CD8-positive, alpha-beta T cell (primary cell): ENCODE measurements at places on chromosomes 13 and 19.

DNA sequence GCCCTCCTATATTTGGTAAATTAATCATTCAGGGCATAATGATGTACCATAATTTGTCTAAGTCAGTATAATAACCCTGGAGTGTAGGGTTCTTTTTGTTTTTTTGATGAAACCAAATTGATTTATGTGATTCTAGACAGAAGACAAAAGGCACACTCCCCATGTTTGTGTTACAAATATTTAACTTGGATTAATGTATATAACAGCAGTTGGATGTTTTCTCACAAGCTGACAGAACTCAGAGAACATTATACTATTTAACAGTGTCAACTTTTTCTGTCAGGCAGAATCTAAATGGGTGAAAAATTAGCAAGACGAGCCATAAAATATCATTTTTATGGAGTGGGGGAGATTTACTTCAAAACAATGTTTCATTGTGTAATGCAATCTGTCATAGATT, 15.2 kb downstream of the CBY2 start:
- DNase-seq: no peak

DNA sequence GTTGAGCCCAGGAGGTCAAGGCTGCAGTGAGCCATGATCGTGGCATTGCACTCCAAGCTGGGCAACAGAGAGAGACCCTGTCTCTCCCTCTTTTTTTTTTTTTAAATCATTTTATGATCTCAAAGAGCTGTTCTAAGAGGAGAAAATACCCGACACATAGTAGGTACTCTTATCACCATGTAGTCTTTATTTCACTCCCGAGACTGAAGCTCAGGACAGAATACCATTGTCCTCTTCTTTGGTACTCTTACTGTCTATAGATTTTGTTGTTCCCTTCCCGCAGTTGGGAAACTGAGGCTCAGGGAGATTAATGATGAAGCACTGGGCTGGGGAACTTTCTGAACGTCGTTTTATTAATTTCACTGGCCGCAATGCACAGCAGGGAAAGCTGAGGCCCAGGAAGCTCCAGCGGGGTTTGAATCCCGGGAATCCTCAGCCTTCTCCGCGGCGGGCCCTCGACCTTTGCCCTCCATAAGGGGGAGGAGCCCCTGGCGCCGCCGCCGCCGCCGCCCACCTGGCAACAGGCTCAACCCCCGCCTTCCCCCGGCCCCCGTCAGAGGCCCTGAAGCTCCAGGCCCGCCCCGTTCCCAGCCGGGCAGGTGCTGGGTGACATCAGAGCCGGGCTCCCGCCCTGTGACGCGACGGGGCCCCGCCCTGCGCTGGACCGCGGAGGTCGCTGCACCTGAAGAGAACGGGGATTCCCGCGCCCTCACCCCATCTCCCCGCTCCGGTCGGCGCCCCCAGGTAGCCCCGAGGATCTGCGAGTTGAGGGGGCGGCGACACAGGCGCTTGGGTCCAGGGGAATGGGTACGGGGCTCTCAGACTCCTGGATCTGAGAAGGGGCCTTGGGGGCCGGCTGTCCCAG, 1.6 kb downstream of the MYH14 start:
- no peak for DNase-seq

- DNase-seq: no peak
Measured at GRCh38 chr13:110225609-110226574, 81.1 kb downstream of the COL4A1 start.

- no peak for DNase-seq
Measured at GRCh38 chr19:40604171-40604646, 3.0 kb downstream of the LTBP4 start.

- DNase-seq: no peak
Measured at GRCh38 chr19:43575955-43576878, 616 bp downstream of the PINLYP start.

- no peak for DNase-seq
Measured at GRCh38 chr13:53250272-53250875, 221.8 kb downstream of the OLFM4 start.

- DNase-seq: no peak
Measured at GRCh38 chr19:1046836-1047695, 7.2 kb downstream of the ABCA7 start.

- no peak for DNase-seq
Measured at GRCh38 chr13:30133996-30134395, 173.4 kb downstream of the KATNAL1 start.

- DNase-seq: peak; percentile 53
Measured at GRCh38 chr13:105139380-105140285, 1395.8 kb downstream of the EFNB2 start.

DNA sequence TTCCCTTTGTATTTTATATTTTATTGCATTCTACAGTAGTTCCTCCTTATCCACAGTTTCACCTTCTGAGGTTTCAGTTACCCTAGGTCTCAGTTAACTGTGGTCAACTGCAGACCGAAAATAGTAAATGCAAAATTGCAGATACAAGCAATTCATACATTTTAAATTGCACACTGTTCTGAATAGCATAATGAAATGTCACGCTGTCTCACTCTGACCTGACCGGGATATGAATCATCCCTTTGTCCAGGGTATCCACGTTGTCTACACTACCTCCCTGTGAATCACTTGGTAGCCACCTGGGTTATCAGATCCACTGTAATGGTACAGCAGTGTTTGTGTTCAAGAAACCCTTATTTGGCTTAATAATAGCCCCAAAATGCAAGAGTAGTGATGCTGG, 325.0 kb downstream of the DNAJC15 start:
- DNase-seq: no peak

GRCh38 chr13:100433475-100433874, 155.1 kb downstream of the GGACT start:
- no peak for DNase-seq

DNA sequence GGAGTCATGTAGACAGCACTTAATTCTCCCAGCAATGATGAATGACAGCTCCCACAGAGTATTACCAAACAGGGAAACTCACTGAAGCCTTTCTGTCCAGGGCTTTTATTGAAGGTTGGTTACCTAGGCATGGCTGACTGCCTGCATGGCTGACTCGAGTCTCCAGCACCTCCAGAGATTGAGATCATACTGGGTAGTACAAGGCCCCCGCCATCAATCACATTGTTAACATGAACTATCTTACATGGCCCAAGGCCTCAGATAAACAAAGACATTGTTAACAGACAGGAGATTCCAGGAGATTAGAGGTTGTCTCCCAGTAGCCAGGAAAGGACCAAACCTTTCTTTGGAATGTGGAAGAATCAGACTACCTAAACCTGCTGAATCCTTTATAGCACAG, 128.3 kb upstream of the LSM14A start:
- DNase-seq: no peak

DNA sequence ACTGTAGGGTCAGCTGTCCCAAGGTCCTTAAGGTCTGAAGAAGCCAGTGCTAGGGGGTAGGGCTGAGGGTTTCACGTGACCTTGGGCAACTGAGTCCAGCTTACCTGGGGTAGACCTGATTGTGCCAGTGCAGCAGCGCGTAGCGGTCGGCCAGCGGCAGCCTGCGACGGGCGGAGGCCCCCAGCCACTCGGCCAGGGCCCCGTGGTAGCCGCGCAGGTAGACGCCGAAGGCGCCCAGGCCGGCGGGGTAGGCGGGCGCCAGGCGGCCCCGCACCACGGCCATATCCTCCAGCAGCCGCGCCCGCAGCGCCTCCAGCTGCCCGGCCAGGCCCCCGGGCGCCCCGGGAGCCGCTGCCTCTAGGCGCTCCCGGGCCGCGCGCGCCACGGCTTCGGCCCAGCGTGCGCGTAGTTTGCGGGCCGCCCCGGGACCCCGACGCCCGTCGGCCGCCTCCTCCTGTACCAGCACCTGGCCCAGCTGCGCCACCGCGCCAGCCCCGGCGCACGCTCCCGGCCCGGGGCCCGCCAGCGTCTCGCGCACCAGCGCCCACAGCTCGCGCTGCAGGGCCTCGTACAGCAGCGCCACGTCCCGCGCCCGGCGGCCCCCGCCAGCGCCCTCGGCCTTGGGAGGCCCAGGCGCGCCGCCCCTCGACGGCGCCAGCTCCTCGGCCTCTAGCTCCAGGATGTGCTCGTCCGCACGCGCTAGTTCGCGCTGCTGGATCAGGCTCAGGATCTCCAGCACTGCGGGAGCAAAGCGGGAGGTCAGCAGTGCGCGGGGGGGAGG, 10.9 kb downstream of the EXOC3L2 start:
- DNase-seq: no peak

GRCh38 chr19:49560358-49560900, 19.9 kb downstream of the NOSIP start:
- DNase-seq: peak; percentile 73

DNA sequence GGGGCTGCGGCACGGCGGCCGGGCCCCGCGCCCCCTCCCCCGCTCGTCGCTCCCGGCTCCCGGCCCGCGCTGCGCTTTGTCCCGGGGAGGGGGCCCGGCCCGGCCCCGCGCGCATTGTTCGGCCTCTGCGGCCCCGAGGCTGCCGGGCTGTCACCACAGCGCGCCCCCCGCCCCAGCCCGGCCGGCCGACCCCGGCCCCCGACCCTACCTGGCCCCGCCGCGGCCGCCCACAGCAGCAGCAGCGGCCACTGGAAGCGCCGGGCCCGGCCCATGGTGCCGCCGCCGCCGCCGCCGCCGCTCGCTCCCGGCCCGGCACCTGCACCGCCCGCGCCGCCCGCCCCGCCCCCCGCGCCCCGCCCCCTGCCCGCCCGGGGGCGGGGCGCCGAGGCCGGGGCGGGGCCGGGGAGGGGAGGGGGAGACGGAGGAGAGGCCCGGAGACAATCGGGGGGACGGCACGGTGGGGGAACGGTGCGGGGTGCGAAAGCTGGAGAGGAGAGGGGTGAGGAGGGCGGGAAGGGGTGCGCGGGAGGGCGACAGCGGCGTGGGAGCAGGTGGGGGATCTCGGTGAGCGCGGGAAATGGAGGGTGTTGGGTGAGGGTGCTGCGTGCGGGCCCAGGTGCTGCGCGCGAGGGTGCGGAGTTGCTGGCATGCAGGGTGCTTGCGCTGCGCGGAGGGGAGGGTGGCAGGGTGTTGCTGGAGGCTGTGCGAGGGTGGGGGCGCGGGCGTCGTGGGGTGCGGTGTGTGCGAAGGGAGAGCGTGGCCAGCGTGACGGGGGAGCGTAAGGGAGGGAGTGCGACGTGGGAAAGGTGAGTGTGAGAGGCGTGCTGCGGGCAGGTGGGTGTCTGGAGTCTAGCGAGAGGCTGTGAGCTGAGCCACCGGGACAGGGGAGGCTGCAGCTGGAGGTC, at the start of gene CADM4:
TSS of gene CADM4 (minus strand) at position 332 of the 905 bp plus-strand sequence. CDS start at position 272, 60 bp downstream.
- DNase-seq: peak; percentile 47

DNA sequence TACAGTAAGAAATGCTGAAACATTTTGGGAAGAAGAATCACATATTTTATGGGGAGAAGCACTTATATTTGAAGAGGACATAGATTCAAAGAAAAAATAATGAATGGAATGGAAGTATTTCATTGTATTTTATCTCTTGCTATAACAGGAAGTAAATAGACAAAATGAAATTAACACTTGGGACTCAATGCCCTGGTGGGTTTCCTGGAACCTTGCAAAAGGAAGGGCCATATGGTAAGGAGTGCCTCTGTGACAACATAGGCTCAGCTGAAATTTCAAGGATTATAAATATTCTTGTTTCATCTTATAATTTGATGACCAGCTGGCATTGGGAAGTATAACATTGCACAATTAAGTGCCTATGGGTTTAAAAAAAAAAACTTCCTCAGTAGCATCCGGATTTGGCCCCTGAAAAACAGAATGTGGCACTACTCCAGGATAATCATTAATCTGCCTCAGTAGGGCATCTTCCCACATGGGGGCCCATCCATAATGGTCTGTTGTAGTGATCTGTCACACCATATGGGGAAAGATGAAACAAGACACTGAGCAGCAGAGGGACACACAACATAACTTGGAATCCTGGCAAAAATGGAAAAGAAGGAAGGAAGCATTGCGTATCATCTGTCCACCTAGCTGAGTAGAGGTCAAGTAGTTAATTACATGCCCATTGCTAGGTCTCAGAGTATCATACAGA, 321.6 kb downstream of the NDFIP2 start:
- DNase-seq: no peak

DNA sequence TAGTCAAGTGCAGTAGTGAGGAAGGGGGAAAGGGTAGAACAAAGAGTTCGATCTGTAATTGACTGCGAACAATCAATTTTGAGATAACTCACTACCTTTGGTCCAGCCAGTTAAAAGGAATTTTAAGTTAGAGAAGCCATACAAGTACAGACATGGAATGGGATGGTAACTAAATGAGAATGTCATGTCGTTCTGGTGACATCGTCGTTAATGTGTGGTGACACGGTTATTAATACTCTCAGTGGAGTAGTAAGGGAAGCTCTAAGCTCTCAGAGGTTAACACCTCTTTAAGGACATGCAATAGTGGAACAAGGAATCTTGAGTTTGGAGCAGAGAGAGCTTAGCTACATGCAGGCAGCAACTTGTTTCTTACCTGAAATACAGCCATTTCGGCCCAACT, 154.9 kb upstream of the KLF12 start:
- no peak for DNase-seq

DNA sequence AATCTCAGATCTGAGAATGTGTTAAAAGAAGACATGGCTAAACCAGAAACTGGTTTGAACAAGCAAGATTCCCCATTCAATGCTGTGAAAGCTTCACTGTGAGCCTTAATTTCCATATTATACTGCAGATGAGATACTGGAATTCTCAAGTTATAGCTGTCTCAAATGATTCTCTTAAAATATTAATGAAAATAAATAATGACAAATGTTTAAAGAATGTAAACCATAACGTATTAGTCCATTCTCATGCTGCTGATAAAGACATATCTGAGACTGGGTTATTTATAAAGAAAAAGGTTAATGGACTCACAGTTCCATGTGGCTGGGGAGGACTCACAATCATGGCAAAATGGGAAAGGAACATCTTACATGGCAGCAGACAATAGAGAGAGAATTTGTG, 667.8 kb downstream of the SLITRK1 start:
- DNase-seq: no peak

- no peak for DNase-seq
Measured at GRCh38 chr13:108752276-108752675, 122.9 kb downstream of the MYO16 start.

GRCh38 chr19:55319785-55320184, 5.4 kb downstream of the TMEM150B start:
- DNase-seq: no peak

DNA sequence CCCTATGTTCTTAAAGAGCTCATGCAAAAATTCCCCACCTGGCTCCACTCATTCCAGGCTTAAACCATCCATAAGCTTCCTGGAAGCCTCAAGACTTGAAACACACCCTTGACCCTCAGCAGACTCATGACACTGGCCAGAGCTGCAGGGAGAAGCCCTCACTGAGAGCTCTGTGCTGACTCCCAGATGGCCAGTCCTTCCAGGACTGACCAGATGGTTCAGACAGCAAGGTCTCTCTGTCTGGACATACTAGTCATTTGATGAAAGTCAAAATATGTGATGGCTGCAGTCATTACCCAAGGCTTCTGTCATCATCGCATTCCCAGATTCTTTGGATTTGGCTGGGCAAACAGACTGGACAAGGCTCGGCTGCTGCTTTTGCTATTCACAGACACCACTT, 397.4 kb downstream of the FOXO1 start:
- DNase-seq: no peak

DNA sequence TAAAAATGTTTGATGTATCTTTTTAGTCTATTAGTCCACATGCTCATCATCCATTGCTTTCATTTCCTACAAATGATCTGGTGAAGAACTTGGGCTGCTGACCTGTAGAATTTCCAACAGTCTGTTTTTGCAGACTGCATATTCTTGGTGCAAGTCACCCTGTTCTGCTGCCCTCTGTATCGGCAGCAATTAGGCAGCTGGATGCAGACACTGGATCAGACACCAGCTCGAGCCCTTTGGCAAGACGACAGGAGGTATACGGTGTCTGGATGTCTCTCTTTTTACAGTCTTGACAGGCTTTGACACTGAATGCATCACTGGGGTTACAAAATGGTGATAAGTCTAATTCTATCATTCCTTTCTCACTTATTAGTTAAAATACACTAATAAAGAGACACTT, 21.8 kb downstream of the MTRF1 start:
- no peak for DNase-seq

GRCh38 chr19:13621413-13621812, 115.1 kb upstream of the CACNA1A start:
- no peak for DNase-seq
